MCF 10A (cell line): ENCODE measurements at places on chromosomes 2 and 18. TPM values are rescaled to one million over a fixed set of nuclear protein-coding genes. Genes with fewer than 3 reads are reported as not detected.

KCNE4 gene
- not detected in 2 replicates for total RNA-seq

ALPP gene
- 0.35 and 0.64 TPM in 2 replicates for total RNA-seq

UGT1A1 gene
- total RNA-seq: not detected in 2 replicates

GALR1 gene
- not detected in 2 replicates for total RNA-seq

TSPYL6 gene
- not detected in 2 replicates for total RNA-seq

TNS1 gene
- total RNA-seq: 2.9 and 3.3 TPM in 2 replicates

TFCP2L1 gene
- total RNA-seq: 22.6 and 24.3 TPM in 2 replicates

TMEM127 gene
- total RNA-seq: 31.5 and 40.0 TPM in 2 replicates

IL1RL2 gene
- total RNA-seq: not detected in 2 replicates

PSD4 gene
- total RNA-seq: 9.6 and 13.2 TPM in 2 replicates

GRCh38 chr18:31303771-31304170 lies 14.2 kb upstream of the DSG1 start:
- H3K27me3 ChIP-seq: no peaks in the 10 kb centered on the region
- H3K36me3 ChIP-seq: no peaks in the 10 kb centered on the region
- peak overlapping the region; percentile 24 for H3K27ac ChIP-seq
- DNase-seq: no peak
- H3K4me3 ChIP-seq: no peak overlapping the region

DNA sequence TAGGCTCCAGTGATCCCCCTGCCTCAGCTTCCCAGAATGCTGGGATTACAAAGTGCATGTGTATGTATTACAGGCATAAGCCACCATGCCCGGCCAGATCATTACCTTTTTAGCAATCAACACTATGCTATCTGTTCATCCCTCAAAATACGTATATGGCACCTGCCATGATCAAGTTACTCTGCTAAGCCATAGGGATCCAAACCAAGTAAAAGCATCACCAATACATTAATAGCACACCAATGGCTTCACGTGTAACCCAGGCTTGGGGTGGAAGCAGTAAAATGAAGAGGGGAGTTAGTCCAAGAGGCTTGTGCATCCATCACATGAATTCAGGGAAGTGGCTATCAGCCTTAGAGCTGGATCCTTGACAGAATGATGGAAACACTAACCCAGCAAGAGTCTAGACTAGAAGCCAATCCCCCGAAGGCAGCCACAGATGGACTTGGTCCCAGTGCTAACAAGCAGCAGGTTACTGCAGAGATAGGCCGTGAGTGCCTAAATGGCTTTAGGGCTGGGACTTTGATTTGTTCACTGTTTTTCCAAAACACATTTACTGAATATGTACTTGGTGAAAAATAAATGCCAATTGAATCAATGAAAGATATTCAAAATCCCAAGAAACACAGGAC lies 11.3 kb downstream of the HDLBP start:
- no peak overlapping the region for H3K27ac ChIP-seq
- no peak overlapping the region for H3K4me3 ChIP-seq
- H3K36me3 ChIP-seq: peaks cover 28% of the 10 kb centered on the region
- no peak for DNase-seq
- H3K27me3 ChIP-seq: no peaks in the 10 kb centered on the region

DNA sequence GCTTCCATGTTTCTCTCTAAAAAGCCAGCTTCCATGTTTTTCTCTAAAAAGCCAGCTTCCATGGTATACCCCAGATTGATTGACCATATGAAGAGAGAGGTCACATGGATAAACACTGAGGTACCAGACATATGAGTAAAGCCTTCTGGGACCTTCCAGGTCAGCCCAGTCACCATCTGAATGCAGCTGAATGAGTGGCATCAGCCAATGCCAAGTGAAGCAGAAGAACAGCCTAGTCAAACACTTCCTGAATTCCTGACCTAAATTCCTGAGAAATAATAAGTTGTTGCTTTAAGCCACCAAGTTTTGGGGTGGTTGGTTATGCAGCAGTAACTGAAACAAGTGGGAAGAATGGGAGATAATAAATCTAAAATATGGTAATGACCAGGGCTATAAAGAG lies 5.7 kb upstream of the ALS2 start:
- H3K4me3 ChIP-seq: no peak overlapping the region
- peaks cover 5% of the 10 kb centered on the region for H3K36me3 ChIP-seq
- no peak overlapping the region for H3K27ac ChIP-seq
- no peak for DNase-seq

- peak; percentile 4 for DNase-seq
- peaks cover 8% of the 10 kb centered on the region for H3K4me1 ChIP-seq
- H3K27ac ChIP-seq: no peak overlapping the region
- no peaks in the 10 kb centered on the region for H3K36me3 ChIP-seq
These were observed 380.4 kb upstream of the POU3F3 start for GRCh38 chr2:104473546-104473945.

GRCh38 chr18:80180778-80181564 lies 66.3 kb downstream of the PARD6G start:
- peaks cover 6% of the 10 kb centered on the region for H3K36me3 ChIP-seq
- H3K27me3 ChIP-seq: no peaks in the 10 kb centered on the region
- no peak overlapping the region for H3K4me3 ChIP-seq
- no peak for DNase-seq
- no peak overlapping the region for H3K27ac ChIP-seq

- no peak for DNase-seq
- no peak overlapping the region for H3K4me3 ChIP-seq
- H3K27me3 ChIP-seq: no peaks in the 10 kb centered on the region
- H3K27ac ChIP-seq: no peak overlapping the region
- no peaks in the 10 kb centered on the region for H3K36me3 ChIP-seq
These were observed 35.7 kb upstream of the KYNU start for GRCh38 chr2:142841788-142842187.

GRCh38 chr2:64831134-64831976 lies 157.8 kb upstream of the SLC1A4 start:
- peak overlapping the region; percentile 91 for H3K27ac ChIP-seq
- DNase-seq: peak; percentile 98
- H3K4me3 ChIP-seq: peak overlapping the region; percentile 23
- peaks cover 30% of the 10 kb centered on the region for H3K4me1 ChIP-seq

DNA sequence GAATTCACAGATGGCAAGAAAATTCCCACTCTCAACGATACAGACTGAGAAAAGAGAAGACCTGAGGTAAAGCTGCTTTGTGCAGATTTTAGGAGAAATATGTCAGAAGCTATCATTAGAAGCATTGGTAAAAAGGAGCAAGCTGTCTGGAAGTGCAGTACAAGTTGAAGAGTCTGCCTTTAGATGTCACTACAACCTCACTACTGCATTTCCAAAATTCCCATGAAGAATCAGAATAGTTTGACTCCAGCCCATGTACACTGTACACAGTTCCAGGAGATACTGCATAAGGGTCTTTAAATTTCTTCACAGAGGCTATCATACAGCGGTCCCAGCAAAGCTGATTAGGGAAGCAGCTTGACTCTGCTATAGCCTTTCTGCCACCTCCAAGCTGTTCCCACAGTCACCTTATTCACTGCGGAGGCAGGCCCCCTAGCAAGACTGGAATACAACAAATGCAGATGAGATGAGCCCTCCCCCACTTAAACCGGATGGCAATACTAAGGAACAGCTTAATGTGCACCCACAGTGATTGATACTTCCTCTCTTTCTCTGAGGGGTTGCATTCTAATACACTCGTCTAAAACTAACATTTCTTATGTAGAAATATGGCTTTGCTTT lies 527.4 kb downstream of the TMEM182 start:
- H3K4me1 ChIP-seq: no peaks in the 10 kb centered on the region
- peak; percentile 10 for DNase-seq
- H3K27me3 ChIP-seq: peaks cover 96% of the 10 kb centered on the region
- H3K36me3 ChIP-seq: no peaks in the 10 kb centered on the region
- no peak overlapping the region for H3K27ac ChIP-seq

DNA sequence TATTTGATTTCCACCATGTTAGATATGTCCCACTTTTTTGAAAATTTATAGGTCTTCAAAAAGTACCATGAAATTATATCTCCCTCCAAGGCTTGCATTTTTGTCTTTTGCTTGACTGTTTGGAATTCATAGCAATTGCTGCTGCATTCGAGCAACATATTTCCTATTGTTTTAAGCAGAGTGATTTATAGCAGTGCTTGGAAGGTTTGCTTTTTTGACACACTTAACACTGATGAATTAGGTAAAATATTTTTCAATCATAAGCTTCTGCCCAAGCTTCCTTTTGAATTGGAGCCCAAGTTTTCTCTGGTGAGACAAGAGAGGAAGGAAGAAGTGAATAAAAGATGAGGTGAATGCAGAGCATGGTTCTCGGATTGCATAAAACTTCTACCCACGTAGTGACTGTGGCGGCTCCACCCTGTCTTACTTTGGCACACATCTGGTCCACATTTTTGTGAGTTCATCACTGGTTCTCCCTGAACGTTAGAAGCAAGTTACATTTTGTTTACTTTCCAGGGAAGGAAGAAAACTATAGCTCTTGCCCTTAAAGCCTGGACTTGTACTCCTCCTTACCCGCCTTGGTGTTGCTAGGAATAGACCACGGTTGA lies 667.0 kb downstream of the TSN start:
- no peaks in the 10 kb centered on the region for H3K27me3 ChIP-seq
- no peaks in the 10 kb centered on the region for H3K36me3 ChIP-seq
- no peak overlapping the region for H3K4me3 ChIP-seq
- peak overlapping the region; percentile 91 for H3K27ac ChIP-seq
- peak; percentile 29 for DNase-seq

GRCh38 chr18:10213526-10213925 lies 240.9 kb upstream of the APCDD1 start:
- H3K36me3 ChIP-seq: no peaks in the 10 kb centered on the region
- H3K27ac ChIP-seq: no peak overlapping the region
- H3K4me1 ChIP-seq: no peaks in the 10 kb centered on the region
- no peak overlapping the region for H3K4me3 ChIP-seq
